ENCODE measurements at places on chromosomes 16 and 17.

GRCh38 chr16:85201574-85201973, 89.3 kb upstream of the CIBAR2 start:
- ATAC-seq, result no peak

DNA sequence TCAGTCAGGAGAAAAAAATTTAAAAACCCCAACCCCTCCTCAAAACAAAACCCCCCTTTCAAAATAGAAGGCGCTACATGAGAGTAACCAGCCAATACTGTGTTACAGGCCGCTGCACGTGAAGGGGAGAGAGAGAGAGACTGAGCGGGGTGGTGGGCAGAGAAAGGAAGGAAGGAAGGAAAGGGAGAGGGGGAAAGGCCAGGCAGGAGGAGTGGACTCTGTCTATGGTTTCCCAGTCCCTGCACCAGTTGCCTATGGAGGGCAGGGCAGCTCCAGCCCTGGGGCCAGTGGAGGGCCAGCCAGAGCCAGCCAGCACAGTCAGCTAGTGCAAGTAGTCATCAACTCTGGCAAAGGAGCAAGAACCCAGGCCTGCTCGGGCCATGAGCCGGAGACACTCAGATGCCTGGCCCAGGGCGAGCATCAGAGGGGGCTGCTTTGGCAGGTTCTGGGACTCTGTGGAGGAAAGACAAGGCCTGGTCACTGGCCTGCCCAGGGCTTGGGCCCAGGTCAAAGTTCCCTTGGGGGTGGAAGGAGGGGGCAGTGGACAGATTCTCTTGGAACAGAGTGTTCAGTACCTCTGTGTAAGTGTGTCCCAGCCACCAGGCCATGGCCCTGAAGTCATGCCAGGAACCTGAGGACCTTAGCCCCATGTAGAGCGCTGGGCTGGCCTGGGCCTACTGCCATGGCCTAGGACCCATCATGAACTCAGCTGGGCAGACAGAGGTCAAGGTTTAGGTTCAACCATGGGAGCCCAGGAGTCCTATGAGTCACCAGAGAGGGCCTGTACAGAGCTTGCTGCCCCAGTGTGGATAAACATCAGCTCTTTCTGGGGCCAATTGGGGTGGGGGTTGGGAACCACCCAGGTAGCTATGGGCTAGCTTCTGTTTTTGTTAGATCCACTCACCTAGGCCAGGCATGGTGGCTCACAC, 7.3 kb upstream of the GFOD2 start:
- no peak for ATAC-seq

- ATAC-seq, result no peak
Observed at GRCh38 chr16:50593410-50594150, 45.4 kb downstream of the NKD1 start.

DNA sequence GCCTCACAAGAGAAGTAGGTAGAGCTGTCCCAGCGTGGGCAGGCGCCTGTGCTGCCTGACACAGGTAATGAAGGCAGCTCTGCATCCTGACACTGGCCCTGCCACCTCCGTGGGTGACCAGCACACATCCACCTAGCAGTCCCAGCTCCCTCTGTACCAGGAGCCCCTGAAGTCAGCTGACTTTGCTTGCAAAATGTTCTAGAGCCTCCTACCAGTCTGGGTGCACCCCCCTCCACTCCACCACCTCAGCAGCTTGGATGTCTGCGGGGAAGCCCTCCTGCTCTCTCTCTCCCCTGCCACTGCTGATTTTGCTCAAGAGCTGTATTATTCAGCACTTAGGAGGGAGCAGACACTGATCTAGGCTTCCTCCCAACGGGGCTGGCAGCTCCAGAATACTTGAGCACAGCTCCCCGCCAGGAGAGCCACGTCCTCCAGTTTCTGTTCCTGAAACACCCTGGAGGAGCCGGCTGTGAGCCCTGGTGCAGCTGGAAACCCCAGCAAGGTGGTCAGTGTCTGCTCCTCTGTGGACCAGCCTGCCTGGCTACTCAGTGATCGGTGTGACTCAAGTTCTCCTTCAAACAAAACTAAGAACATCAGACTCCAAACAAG, 1.0 kb downstream of the RNF166 start:
- ATAC-seq, result no peak

- no peak for ATAC-seq
Observed at GRCh38 chr16:75311383-75311938, 60.0 kb upstream of the BCAR1 start.

- ATAC-seq, result no peak
Observed at GRCh38 chr16:67650023-67650422, 5.1 kb downstream of the CARMIL2 start.

- ATAC-seq, result no peak
Observed at GRCh38 chr16:50839920-50840729, 98.2 kb downstream of the CYLD start.

DNA sequence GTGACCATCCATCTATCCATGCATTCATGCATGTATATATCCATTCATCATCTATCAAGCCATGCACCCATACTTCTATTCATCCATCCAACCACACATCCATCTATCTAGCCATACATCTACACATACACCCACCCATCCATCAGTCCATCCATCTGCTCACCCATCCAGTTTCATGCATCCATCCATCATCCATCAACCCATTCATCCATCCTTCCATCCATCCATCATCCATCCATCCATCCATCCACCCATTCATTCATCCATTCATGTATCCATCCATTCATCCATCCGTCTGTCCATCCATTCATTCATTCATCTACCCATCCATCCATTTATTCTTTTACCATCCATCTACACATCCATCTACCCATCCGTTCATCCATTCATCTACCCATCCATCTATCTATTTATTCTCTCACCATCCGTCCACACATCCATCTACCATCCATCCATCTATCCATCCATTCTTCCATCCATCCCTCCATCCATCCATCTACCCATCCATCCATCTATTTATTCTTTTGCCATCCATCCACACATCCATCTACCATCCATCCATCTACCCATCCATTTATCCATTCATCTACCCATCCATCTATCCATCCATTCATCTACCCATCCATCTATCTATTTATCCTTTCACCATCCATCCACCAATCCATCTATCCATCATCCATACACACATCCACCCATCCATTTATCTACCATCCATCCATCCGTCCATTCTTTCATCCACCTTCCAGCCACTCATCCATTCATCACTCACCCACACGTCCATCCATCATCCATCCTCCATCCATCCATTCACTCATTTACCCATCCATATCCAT, 3.2 kb downstream of the CCL17 start:
- ATAC-seq, result no peak

DNA sequence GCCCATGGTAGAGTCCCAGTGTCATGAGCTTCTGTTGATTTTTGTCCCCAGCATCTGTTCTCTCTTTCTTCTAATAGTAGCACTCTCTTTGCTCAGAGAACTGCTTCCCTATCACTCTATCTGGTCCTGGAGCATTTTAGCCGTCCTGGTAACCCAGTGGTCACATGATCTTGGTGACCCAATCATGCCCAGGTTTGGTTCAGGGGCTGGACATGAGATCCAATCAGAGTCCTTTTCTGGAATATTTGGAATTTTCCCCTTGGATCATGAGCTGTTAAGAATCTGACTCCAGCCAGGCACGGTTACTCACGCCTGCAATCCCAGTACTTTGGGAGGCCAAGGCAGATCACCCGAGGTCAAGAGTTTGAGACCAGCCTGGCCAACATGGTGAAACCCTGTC, 197.0 kb downstream of the RAB11FIP4 start:
- no peak for ATAC-seq

DNA sequence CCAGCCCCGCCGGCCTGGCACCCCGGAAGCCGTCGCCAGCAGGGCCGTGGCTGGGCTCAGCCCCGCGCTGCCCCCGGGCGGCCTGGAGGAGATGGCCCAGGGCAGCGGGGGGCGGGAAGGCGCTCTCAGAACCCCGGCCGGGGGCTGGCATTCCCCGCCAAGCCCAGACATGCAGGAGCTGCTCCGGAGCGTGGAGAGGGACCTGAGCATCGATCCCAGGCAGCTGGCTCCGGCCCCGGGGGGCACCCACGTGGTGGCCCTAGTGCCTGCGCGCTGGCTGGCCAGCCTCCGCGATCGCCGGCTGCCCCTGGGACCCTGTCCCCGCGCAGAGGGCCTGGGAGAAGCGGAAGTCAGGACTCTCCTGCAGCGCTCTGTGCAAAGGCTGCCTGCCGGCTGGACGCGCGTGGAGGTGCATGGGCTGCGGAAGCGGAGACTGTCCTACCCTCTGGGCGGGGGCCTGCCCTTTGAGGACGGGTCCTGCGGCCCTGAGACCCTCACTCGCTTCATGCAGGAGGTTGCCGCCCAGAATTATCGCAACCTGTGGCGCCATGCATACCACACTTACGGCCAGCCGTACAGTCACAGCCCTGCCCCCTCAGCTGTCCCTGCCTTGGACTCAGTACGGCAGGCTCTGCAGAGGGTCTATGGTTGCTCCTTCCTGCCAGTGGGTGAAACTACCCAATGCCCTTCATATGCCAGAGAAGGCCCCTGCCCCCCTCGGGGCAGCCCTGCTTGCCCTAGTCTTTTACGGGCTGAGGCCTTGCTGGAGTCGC, 551 bp downstream of the WDR81 start:
- peak; percentile 71 for ATAC-seq

Measured in stimulated activated memory B cell treated with anti-CD40 and anti-IgM and Interleukin-4, amounts not matched to agents 10 μg/mL and 1 μg/mL and 100 μg/mL, for 72 hours (primary cell).